ENCODE measurements at places on chromosomes 11 and 22.
A peak's percentile ranks its signal among the peaks of the same experiment; 100 is the strongest.

GRCh38 chr11:70790671-70791300 is 392.5 kb downstream of the CTTN start:
- DNase-seq, result no peak

GRCh38 chr11:28176351-28176750 is 68.2 kb downstream of the METTL15 start:
- no peak for DNase-seq

GRCh38 chr11:112532506-112532905 is 271.8 kb upstream of the PLET1 start:
- DNase-seq, result no peak

- no peak for DNase-seq
These were observed 377 bp upstream of the CCDC188 start for GRCh38 chr22:20151276-20151588.

DNA sequence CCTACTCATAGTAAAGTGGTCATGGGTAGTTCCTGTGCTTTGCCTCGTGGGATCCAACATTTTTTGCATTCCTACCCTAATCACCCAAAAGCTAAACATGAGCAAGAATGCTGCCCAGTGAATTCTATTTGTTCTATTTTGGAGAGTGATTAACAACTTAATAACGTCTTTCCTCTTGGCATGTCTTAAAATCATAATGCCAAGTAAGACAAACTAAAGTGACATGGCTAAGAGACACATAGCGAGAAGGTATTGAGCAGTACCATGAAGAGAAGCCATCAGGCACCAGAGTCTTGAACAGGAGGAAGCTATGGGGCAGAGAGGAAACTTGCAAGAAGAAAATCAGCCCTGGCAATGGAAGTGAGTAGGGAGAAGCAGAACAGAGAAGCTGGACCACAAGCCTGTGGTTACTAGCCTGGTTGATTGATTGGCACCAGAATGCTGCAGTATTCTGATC is 32.0 kb downstream of the EXPH5 start:
- no peak for DNase-seq

- peak; percentile 62 for DNase-seq
These were observed 71.2 kb downstream of the PHF21A start for GRCh38 chr11:46050003-46050461.

GRCh38 chr11:78262691-78263090 is 74.0 kb downstream of the USP35 start:
- no peak for DNase-seq

GRCh38 chr11:10109806-10110205 is 184.2 kb downstream of the SBF2 start:
- DNase-seq, result no peak

DNA sequence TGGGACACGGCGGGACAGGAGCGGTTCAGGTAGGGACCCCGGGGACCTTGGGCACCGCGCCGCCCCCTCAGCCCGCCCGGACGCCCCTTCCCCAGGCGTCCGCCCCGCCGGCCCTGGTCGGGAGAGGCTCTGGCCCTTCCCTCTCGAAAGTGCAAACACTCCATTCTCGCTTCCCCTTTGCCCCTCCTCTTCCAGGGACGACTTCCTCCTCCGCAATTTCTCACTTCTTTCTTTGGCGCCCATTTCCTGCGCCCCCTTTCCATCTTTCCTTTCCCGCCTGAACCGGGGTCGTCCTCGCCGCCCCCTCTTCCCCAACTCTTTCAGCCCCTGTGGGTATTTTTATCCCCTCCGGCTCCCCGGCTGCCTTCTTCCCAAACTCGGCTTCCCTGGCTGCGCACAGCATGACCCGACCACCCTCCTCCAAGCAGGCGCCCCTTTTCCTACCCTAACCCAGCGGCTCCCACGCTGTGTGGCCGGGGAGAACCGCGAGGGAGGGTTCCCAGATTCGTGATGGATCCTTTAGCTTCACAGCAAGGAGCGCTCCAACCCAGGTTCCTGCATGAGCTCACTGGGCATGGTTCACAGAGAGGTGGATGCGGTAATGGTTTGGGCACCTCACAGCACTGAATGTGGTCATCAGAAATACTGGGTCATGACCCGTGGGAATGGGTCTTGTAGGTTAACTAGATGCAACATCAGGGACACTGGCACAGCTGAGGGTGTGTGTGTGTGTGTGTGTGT is 689 bp downstream of the RAB39A start:
- no peak for DNase-seq

- DNase-seq, result no peak
These were observed 841 bp upstream of the EIF4G2 start for GRCh38 chr11:10809373-10810160.

DNA sequence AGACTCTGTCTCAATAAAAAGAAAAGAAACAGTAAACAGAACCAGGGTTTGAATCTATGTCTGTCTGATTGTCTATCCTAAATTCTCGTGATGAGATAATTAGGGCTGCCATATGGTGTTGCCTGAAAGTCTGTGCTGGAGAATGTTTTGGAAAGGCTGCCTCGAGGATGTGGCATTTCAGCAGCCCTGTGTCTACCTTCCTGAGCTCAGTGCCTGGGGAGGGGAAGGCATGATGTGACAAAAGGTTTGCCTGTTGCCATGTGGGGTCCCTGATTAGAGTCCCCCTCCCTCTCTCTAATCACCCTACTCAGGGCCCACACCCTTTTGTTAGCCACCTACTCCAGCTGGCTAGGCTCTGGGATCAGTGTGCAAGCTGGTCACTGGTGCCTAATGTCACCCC is 15.2 kb downstream of the CD82 start:
- no peak for DNase-seq

- no peak for DNase-seq
These were observed 1.7 kb upstream of the XBP1 start for GRCh38 chr22:28801845-28802594.

DNA sequence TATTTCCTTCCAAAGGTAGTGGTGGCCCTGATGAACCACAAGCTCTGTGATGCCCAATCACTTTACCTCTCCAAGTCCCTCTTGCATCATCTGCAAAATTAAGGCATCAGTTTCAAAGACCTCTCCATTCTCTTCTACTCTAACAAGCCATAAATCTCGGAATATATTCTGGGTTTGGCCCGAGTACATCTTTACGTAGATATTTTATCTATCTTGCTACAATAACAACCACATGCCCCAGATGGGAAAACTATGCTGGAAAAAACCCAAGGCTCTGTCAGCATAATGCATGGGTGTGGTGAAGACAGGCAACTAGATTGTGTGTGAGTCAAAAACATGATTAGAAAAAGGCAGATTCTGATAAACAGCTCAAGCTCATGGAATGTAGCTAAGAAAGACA is 228.2 kb upstream of the BLID start:
- DNase-seq, result no peak

GRCh38 chr11:19652623-19653375 is 59.8 kb upstream of the NAV2 start:
- DNase-seq, result no peak

DNA sequence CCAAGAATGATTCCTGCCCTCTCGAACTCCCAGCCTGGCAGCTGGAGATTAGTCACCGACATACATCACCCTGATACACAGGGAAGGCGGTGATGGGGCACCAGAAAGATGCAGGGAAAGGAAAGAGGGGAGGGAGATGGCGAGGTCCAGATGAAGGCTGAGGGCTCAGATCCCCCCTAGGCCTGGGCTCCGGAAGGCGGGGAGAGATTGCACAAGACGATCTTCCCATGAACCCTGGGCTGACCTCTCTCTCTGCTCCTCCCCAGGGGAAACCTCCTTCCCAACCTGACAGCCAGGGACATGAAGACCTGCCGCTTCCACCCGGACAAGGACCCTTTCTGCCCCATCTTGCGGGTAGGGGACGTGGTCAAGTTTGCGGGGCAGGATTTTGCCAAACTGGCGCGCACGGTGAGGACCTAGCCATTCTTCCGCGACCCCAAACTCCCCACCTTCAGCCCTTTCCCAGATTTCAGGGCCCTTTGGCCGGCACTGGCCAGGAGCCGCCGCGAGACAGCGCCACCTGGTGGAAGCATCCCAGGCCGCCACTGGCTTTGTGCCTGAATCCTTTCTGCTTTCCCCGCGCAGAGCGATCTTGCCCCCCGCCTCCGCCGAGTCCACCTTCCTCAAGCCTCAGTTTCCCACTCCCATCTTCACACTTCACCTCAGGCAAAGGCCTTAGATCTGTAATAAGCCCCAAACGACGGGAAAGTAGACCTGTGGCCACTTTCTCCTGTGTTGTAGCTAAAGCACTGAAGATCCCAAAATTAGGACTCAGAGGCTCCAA is 11.5 kb downstream of the P2RX3 start:
- no peak for DNase-seq

DNA sequence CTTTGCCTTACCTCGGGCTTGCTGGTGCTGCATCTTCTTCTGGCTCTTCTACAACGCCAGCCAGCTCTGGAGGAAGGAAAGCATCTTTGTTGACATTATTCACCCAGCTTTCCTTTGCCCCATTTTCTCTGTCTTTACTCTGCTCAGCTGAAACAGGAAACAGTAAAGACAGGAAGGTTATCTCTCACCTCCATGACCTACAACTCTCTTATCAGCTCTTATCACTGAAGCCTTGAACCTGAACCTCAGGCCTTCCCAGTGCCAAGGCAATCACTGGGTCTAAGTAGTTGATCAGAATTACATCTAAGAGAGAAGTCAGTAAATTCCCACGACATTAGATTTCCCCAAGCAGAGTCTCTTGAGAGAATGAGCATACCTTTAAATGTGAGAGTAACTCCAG is 59.6 kb upstream of the CCDC89 start:
- DNase-seq, result no peak

DNA sequence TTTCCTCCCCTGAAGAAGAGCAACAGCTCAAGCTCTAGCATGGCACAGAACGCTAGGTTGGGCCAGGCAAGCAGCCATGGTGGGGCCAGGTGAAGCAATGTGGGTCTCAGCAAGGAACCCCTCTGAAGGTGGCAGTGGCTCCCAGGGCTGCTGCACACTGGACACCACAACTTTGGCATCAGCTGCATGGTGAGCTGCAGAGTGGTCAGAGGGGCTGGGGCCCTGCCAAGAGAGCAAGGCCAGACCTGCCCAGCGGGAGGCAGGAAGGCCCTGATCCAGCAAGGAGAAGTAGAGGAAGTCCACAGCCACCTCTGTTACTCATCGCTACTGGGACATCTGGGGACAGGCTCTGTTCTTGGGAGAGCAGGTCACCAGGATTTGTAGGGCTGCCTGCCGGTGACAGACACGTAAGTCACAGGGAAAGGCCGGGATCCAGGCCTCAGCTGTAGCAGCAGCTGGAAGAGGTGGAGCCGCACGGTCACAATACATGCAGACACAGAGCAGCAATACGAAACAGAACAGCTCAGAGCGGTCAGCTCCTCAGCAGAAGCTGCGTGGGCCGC is 12.4 kb downstream of the CYB561A3 start:
- DNase-seq, result no peak

- no peak for DNase-seq
These were observed 17.8 kb upstream of the RAPSN start for GRCh38 chr11:47466701-47467250.

GRCh38 chr11:57620467-57620866 is 23.0 kb downstream of the SERPING1 start:
- no peak for DNase-seq

GRCh38 chr22:48675830-48676145 is 1151.9 kb downstream of the BRD1 start:
- DNase-seq, result no peak

DNA sequence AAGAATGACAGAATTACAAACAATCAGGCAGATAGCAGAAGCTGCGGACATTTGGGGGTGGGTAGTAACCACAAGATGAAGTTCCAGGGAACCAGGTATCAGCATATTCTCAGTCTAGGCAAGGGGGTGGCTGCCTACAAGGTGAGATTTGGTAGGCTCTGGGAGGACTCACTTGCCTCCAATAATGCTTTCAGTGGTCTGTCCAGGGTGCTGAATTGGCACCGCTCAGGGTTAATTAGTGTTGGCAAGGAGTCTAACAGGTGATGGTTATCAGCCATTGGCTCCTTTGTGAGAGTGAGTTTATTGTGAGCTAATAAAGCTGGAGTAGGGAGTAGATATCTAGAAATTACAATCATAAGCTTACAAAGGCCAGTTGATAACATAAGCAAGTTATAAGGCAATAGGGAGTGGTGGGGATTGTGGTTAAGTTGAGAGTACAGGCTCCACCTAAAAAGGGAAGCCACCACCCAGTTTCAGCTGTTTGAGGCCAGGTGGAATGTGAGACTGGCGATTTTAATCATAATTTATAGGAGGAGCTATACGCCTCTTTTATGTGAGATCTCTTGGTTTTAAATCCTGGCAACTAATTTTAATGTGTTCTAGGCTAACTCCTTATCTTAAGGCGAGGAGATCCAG is 320.5 kb downstream of the MIAT start:
- no peak for DNase-seq
